KG1 (cell line): ENCODE measurements at places on chromosomes 4 and X.

DNA sequence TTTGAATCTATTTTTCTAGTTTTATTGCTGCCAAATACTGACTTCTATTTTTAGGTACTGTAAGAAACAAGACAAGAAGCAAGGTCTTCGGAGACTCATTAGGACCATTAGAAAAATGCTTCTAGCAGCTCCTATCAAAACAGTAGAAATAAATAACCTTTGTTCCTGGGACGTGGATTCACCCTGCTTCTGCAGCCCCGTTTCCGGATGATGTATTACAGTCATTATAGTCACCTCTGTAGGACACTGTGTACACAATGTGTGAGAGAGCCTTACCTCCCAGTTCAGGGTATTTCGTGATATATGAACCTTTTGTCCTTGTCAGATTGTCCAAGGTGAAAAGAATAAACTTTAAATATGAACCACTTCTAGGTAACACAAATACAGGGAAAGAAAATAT lies 484.0 kb upstream of the TECRL start:
- no peak for DNase-seq

DNA sequence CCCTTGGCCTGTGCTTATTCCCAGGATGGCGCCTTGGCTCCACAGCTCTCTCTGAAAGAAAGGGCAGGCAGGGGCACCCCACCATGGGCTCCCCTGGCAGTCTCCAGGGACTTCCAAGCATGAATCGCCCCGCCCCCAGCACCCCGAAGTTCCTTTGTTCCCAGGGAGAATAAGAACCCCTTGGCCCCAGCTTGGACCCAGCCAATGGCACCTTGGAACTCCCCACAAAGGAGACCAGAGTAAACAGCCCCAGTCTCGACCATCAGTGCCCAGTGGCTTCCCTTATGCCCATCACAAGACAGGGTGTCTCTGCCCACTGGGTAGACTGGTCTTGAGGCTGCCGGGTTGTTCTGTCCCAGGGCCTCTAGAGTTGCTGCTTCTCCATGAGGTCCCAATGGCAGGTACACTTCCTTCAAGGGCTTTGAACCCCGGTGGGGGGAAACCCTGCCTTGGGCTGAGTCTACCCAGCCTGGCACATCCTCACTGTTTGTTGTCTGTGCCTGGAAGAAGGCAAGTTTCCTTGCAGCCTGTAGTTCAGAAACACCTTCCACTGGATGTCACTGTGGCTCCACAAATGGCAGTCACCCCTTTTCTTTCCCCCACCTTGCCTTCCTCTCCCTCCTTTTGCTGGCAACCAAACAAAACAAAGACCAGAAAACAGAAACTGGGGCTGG lies 30.8 kb downstream of the NBDY start:
- DNase-seq: no peak

DNA sequence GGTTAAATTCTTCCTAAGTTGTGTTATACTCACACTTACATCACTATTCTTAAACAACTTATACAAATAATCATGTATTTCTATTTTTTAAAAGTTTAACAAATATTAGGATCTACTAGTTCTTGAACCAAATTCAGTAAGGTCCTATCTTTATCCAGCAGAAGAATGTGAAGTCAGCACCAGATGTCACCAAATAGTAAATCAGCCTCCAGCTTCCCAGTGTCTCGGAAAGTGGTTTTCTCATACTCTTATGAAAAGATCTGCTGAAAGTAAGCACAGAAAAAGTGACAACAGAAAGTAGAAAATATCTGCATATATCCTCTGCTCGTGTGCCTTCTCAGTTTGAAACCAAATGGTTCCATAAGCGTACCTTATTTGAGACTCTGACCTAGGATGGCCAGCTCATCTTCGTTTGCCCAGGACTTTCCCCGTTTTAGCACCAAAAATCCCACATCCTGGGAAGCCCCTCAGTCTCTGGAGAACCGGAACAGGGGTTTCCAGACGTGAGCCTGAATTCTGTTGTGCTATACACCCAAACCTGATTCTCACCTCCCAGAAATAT lies 98.0 kb upstream of the DCLK2 start:
- no peak for DNase-seq

- DNase-seq: no peak
Measured at GRCh38 chrX:22093550-22093949, 61.4 kb downstream of the PHEX start.

DNA sequence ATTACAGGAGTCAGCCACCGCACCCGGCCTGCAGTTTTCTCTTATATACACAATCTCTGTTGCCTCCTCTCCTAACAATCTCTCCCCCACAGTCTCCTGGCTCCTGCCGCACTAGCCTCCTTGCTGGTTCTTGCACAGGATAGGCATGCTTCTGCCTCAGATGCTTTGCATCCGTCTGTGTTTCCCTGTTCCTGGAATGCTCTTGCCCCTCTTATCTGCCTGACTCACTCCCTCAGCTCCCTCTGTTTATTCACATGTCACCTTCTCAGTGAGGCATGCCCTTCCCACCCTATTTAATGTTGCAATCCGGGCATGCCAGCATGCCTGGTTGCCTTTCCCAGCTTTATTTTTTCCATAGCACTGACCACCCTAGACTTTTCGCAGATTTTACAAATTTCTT lies 161.9 kb downstream of the PHF8 start:
- DNase-seq: no peak

DNA sequence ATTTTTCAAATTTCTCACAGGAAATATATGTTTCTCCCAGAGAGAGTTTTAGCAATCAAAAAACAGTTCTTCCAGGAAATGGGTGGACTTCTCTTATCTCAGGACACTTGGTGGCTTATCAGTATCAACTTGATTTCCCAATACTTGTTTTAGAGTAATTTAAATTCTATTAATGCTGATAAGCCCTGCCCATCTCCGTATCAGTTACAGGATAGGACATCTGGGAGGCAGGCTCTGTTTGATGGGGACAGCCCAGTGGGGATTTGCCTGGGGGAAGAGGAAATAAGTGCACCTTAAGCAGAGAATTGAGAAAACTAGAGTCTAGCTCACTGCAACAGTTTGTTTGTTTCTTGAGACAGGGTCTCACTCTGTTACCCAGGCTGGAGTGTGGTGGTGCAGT lies 43.2 kb upstream of the PDGFRA start:
- no peak for DNase-seq

- no peak for DNase-seq
Measured at GRCh38 chr4:95540227-95540626, 8.5 kb downstream of the UNC5C start.

DNA sequence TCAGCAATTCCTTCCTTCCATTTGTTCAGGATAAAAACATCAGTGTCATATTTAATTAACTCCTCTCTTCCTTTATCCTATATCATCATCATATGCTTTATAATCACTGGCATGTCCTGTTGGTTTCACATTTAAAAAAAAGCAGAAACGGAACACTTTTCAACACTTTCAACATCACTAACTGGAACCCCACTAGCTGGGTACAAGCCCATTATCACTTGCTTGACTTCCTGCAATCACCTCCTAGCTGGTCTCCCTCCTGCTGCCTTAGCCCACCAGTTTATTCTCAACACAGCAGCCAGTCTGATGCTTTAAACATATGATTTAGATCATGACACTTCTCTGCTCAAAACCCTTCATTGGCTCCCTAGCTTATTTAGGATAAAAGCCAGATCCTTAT lies 116.4 kb upstream of the LSM6 start:
- no peak for DNase-seq

GRCh38 chr4:168558599-168558998 lies 61.7 kb downstream of the PALLD start:
- DNase-seq: no peak

DNA sequence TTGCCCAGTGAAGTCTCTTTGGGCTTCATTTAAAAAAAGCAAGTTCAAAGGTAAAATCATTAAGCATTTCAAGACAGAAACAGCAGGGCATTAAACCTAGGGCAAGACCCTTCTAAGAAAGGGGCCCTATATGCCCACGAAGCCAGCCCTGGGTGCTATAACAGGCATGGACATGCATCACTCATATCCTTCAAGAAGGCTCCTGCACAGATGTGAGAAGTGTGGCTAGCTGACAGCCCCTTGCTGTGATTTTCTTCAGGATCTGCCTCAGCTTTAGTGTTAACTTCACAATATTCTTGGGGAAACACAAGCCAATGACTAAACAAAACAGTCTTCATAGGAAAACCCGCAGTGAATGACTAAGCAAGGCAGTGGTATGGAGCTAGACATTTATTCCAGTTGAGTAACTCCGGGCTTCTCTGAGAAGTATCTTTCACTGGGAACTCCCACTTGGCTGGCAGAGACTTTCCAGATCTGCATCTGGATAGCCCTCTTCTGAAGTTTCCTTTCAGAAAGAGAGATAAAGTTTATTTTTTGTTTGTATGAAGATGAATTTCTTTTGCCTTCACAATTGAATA lies 11.9 kb upstream of the MAOA start:
- no peak for DNase-seq

GRCh38 chr4:160350944-160351343 lies 1248.1 kb downstream of the RAPGEF2 start:
- no peak for DNase-seq

GRCh38 chr4:88630756-88631155 lies 38.5 kb downstream of the HERC3 start:
- DNase-seq: no peak
